ENCODE measurements at places on chromosomes 7 and 10. TPM values are rescaled to one million over a fixed set of nuclear protein-coding genes. Genes with fewer than 3 reads are reported as not detected.

- H3K4me3 ChIP-seq = no peak overlapping the region
- no peaks in the 10 kb centered on the region for H3K27me3 ChIP-seq
- H3K27ac ChIP-seq = no peak overlapping the region
- DNase-seq = no peak
Measured at GRCh38 chr7:15326044-15326644, 235.7 kb downstream of the AGMO start.

MKI67 gene
- total RNA-seq = 356 TPM

PRR15 gene
- not detected for total RNA-seq

PGAM2 gene
- total RNA-seq = 0.68 TPM

BTAF1 gene
- 40.9 TPM for total RNA-seq

ZNF746 gene
- 19.7 TPM for total RNA-seq

All from activated CD8-positive, alpha-beta T cell treated with anti-CD3 and anti-CD28 coated beads, Interleukin-2, amount 10 ng/mL, durations not matched to agents 7 days and 5 days (primary cell).